ENCODE measurements at places on chromosomes 12 and 14.

GRCh38 chr12:117590999-117591398 lies 229.6 kb upstream of the NOS1 start:
- DNase-seq, result no peak

DNA sequence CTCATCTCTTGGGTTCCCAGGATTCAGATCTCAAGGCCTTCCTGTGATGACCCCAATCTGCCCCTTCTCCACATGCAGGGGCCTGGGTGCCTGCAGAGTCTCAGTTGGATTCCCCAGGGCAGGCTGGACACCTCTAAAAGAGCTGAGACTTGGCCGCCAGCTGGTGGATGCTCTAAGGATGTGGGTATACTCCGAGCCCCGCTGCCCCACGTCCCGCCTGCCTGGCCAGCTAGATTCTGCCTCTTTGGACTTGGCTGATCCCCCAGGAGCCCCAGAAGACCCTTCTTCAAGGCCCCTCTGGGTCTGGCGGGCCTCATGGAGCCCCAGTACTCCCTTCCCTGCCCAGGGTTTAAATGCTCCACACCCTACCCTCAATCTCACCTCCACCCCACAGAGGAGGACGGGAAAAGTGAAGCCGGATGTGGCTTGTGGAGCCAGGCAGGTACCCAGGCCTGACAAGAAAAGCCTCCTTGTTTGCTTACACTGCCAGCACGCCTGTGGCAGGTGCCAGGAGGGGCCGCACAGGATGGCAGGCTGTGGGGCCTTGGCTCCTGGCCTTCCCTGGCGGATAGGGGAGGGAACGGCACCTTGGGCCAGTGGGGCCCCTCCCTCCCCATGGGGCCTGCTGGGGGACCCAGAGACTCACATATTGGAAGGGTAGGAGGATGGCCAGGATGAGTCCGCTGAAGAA lies 15.1 kb downstream of the FAIM2 start:
- DNase-seq, result no peak

- no peak for DNase-seq
Measured at GRCh38 chr12:6463216-6463615, 7.3 kb downstream of the VAMP1 start.

- DNase-seq, result no peak
Measured at GRCh38 chr12:34219046-34219770, 196.9 kb downstream of the ALG10 start.

- DNase-seq, result peak; percentile 28
Measured at GRCh38 chr14:81474148-81474492, 59.5 kb downstream of the SEL1L start.

DNA sequence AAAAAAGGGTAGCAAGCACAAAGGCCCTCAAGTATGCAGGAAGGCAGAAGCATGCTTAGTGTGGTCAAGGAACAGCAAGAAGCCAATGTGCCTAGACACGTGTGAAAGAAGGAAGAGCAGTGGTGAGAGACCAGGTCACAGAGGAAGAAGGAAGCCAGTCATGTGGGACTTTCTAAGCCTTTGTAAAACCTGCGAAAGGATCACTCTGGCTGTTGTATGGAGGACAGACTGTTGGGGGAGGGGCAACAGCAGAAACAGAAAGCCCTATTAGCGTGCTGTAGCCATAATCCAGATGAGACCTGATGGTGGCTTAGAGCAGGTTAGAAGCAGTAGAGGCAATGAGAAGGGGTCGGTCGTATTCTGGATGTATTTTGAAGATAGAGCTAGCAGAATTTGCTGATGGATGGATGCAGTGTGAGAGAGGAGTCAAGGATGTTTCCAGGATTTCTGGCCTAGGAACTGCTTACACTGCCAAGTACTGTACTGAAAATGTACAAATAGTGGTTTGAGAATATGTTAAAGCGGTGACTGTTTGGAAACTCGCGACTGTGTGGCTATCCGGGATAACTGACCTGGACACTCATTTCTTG lies 5.7 kb upstream of the MLF2 start:
- DNase-seq, result peak; percentile 32

All from suppressor macrophage treated with lipopolysaccharide for 4 hours (primary cell).